Lower leg skin (tissue), 4 donors: ENCODE measurements at places on chromosomes 13 and 19. TPM values are rescaled to one million over a fixed set of nuclear protein-coding genes. Genes with fewer than 3 reads are reported as not detected.

- DNase-seq = no peak
Observed at GRCh38 chr19:20840371-20840770, 64.3 kb downstream of the ZNF66 start.

- DNase-seq = no peak
Observed at GRCh38 chr19:46499692-46500091, 4.0 kb upstream of the PNMA8B start.

GRCh38 chr19:31718032-31718431 is 368.8 kb upstream of the TSHZ3 start:
- no peak for DNase-seq

DNA sequence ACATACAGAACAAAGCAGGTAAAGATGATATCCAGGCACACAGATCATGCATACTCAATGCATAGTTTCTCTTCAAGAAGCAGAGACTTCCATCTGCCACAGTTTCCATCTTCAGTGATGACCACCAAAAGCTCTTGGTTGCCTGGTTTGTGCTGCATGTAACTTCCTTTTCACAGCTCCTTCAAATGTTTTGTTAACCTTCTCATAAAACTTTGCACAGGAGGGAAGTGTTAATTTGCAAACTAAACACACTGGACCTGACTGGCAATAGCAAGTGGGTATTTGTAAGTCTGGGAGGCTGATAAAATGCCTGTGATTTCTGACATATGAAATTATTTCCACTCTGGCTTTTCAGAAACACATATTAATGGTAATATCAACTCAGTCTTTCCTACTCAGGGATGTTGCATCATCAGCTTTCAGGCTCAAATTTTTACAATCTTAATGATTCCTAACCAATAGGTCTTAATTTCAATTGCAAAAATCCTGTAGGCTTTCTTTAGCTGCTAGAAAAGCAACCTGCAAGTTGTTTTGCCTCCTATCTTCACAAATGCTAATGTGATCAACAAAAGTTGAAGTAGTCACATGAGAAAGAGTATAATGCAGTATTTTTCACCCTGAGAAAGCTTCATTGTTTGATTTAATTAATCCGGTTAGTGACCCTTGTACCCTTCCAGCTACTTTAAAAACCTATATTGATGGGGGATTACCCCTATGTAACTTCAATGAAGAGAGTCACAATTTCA is 575.6 kb downstream of the DIAPH3 start:
- no peak for DNase-seq

The SPATA13 gene
- 30.6 TPM for total RNA-seq

DNA sequence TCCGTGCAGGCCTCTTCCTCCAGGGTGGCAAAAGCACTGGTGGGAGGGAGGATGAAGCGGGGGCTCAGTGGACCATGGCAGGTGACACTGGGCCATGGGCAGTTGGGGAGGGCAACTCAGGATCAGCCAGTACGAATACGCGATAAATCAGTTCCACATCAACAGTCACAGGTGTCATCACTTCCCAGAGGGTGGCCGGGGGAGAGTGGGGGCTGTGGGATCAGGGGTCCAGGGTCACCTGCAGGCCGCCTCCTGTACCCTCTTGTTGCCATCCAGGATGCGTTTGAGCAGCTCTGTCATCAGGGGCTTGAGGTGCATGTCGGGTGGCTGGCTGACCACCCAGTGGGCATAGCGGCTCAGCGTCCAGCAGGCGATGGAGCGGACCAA is 9.9 kb upstream of the FBXW9 start:
- DNase-seq = no peak

DNA sequence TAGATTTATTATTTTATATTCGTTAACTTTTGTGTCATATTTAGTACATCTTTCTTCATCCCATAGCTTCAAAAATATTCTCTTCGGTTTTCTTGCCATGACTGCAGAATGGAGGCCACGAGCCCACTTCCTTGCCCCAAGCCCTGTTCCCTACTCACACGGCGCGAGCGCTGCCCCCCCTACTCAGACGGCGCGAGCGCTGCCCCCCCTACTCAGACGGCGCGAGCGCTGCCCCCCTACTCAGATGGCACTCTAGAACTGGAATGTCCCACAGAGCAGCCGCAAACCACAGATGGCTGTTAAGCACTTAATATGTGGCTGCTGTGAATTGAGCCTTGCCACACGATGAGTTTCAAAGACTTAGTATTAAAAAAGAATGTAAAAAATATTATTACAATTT is 102.2 kb upstream of the PEG3 start:
- DNase-seq = no peak

DNA sequence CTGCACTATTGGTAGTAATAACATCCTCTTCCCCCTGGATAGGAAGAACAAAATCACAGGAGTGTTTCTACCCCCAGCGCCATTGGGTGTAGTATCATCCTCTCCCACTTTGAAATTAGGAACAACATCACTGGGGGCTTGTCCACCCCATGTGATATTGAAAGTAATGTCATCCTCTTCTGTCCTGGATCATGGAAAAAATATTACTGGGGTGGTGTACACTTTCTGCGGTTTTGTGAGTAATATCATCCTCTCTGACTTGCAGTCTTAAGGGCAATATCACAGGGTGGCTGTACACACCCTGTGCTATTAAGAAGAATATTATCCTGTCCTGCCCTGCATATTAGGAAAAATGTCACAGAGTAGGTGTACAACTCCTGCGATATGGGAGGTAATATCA is 4.9 kb upstream of the RGCC start:
- DNase-seq = no peak

The SKA3 gene
- total RNA-seq = 2.5 TPM

GRCh38 chr19:38024992-38025908 is 118.2 kb downstream of the SIPA1L3 start:
- no peak for DNase-seq

DNA sequence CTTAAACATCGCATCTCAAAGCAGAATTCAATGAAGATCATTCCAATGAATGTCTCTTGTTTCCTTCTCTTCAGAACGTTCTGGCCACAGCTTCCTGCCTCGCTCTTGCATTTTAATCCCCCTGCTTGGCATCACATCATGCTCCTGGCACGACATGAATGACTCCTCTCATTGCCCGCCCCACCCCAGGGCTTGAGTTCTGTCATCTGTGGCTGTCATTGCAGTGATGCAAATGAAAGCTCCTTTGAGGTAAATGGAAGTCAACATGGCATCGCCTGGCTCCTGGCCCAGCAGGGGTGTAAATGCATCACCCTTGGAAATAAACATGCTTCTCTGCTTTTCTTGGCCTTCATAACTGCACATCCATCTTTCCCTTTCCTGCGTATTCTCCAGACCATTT is 48.6 kb downstream of the SCEL start:
- DNase-seq = peak; percentile 50

The CALR3 gene
- not detected for total RNA-seq

DNA sequence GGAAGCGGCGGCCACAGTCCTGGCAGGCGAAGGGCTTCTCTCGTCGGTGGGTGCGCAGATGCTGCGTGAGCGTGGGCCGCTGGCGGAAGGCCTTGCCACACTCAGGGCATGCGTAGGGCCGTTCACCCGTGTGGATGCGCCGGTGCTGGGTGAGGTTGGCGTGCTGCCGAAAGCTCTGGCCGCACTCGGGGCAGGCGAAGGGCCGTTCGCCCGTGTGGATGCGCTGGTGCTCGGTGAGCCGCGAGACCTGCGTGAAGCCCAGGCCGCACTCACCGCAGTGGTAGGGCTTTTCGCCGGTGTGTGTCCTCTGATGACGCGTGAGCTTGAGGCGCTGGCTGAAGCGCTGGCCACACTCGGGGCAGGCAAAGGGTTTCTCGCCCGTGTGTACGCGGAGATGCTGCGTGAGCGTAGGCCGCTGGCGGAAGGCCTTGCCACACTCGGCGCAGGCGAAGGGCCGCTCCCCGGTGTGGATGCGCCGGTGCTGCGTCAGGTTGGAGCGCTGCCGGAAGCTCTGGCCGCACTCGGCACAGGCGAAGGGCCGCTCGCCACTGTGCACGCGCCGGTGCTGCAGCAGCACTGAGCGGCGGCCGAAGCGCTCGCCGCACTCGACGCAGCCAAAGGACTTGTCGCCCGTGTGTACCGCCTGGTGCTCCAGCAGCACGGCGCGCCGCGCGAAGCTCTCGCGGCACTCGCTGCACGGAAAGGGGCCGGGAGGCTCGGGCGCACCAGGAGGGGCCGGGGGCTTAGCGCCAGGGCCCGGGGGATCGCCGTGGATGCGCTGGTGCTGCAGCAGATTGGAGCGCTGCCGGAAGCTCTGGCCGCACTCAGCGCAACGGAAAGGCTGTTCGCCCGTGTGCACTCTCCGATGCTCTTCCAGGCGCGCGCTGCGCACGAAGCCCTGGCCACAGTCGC is 4.0 kb upstream of the UBE2M start:
- DNase-seq = peak; percentile 76
